ENCODE measurements at places on chromosomes 1 and 21.
A peak's percentile ranks its signal among the peaks of the same experiment; 100 is the strongest.

GRCh38 chr21:45970674-45971615, 10.6 kb upstream of the COL6A1 start:
- peak; percentile 8 for DNase-seq

- no peak for DNase-seq
Observed at GRCh38 chr1:200319148-200319547, 90.7 kb downstream of the ZNF281 start.

DNA sequence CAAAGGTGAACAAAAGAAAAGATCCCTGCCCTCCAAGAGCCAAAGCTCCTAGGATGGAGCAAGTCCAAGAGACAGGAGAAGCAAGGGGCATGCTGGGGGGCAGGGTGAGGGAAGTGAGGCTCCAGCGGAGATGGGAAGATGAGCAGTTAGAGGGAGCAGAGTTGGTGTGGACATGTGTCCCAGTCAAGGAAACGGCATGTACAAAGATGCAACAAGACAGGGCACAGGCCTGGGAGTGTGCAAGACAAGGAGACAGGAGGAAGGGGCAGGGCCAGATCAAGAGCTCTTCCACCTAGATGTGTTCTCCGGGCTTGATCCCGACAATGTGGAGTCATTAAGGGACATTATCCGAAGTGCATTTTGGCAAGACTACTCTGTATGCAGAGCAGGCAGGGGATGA, 82.1 kb downstream of the CAPZB start:
- no peak for DNase-seq

DNA sequence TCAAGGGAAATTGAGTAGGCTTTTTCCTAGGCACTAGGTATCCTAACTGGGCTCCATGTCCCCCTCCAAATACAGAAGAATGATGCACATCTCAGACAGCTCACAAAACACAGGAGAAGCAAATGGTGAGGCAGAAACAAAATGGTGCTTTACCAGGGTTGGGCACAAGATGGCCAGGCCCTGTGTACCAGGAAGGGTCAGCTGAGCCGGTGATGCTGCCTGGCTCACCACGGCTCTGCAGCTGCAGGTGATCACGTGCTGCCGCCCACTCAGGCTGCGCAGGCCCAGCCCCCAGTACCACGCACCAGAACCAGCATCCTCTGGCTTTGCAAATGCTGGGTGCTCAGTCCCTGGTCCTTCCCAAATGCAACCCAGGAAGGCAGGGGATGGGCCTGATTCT, 993 bp upstream of the DSCAM start:
- no peak for DNase-seq

DNA sequence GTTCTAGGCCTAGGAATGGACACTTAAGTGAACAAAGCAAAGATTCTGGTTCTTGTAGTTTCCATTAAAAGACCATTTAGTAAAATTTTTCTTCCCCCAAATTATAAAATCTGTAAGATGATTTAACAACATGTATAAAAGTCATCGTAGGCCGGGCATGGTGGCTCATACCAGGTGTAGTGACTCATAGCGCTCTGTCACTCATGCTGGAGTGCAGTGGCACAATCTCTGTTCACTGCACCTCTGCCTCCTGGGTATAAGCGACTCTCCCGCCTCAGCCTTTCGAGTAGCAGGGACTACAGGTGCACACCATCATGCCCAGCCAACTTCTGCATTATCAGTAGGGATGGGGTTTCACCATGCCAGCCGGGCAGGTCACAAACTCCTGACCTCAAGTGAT, 9.1 kb downstream of the ASPM start:
- DNase-seq, result no peak

DNA sequence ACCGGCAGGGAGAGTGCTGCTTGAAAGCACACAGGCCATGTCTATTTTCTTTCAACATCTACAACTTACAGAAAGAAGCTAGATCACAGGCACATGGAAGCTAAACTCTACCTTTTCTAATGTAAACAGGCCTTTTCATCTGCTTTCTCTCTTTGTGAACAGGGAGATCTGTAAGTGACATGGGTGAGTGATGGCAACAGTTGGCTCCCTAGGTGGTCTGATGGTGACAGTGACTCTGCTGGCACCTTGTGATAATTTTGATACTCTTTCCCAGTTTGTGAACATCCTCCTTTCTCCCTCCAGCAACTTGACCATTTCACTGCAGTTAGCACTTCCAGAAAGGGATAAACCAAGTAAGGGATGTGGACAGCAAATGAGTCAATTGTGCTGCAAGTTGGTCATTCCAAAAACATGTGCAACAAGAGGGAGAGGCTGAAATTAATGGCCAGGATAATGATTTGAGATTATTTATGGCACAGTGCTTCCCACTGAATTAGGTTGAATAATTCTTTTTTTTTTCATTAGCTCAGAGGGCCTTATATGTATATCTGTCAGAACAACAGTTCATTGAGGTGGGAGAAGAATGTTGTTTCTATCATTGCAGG, 89.5 kb downstream of the XCL2 start:
- DNase-seq, result no peak

DNA sequence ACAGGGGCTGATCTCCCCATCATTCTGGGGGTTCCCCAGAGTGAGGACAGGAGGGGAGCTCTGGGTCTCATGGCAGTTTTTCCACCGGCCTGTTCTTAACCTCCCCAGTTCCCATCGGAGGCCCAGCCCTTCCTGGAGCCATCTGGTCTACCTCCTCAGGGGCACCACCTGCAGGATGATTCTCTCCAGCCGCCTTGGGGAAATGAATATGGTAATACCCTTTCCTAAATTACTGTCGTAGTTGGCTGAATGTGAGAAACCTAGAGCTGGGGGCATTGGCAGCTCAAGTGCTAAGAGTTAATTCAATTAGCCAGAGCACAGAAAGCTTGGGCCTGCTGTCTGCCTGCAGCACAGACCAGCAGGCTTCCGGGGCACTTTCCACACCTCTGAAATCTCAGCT, 64.9 kb downstream of the TAS1R2 start:
- DNase-seq, result no peak

DNA sequence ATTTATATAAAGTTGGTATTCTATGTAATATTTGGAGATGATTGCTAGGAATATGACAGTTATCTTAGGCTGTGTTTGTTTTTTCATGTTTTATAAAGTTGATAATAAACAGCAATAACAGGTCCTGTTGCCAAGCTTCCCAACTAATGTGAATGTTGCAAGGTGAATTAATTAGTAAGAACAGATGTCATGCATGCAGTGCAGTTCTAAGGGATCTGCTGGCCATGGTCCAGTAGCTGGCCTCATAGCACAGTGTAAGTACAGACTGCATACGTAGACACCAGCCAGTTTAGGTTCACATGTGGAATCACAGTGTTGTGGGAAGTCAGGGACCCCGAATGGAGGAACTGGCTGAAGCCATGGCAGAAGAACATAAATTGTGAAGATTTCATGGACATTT, 478.2 kb downstream of the NEGR1 start:
- no peak for DNase-seq

DNA sequence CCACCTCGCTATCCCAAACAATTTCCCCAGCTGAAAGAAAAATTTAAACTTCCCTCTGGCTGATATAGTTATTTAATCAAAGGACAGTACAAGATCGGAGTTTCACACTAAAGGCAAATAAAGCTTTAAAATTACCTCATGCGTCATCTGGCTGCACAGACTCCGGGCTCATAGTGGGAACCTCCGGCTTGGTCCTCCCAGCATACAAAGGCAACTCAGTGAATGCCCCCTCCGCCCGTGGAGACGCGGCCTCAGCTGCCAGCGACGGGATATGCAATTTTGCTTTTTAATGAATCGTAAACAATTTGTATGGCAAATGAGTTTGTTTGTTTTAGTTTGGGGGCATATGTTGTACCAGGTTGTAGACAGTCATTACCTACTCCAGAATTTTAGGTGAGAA, 214.6 kb upstream of the NFIA start:
- DNase-seq, result no peak

- DNase-seq, result no peak
Observed at GRCh38 chr1:151891512-151891911, 17.8 kb downstream of the THEM4 start.

- no peak for DNase-seq
Observed at GRCh38 chr1:204523605-204524215, 7.5 kb downstream of the MDM4 start.

DNA sequence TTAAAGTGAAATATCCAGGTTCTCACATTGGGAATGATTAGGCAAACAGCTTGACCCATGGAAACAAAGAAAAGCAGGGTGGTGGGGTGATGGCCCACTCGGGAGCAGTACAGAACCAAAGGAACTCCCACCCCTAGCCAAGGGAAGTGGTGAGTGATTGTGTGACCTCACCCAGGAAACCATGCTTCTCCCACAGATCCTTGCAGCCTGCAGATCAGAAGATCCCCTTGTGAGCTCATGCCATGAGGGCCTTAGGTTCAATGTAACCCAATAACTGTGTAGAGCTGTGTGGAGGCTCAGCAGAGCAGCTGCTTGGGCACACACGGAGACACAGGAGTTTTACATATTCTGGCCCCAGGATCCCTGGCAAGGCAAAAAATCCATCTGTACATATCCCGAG, 311.8 kb upstream of the DPYD start:
- DNase-seq, result no peak

DNA sequence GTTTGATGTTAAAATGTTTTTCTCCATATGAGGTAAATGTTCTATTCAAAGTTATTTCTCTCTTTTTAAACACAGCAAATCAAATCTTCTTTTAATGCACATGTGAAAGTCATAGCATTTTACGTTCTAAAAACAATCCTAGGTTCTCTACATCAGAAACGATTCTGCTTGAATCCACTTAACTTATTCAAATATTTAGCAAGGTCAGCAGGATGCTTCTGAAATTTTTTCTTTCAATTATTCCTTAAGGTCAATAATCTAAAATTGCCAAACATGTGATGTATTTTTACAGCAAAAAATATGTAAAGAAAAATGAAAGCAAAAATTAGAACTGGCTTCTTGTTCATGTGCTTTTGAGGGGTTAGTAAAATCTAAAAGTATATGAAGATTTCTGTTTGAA, 106.7 kb downstream of the TM2D1 start:
- DNase-seq, result no peak

GRCh38 chr21:15624646-15625045, 105.1 kb upstream of the USP25 start:
- no peak for DNase-seq

- DNase-seq, result no peak
Observed at GRCh38 chr1:167922023-167922422, 8.1 kb upstream of the ADCY10 start.

DNA sequence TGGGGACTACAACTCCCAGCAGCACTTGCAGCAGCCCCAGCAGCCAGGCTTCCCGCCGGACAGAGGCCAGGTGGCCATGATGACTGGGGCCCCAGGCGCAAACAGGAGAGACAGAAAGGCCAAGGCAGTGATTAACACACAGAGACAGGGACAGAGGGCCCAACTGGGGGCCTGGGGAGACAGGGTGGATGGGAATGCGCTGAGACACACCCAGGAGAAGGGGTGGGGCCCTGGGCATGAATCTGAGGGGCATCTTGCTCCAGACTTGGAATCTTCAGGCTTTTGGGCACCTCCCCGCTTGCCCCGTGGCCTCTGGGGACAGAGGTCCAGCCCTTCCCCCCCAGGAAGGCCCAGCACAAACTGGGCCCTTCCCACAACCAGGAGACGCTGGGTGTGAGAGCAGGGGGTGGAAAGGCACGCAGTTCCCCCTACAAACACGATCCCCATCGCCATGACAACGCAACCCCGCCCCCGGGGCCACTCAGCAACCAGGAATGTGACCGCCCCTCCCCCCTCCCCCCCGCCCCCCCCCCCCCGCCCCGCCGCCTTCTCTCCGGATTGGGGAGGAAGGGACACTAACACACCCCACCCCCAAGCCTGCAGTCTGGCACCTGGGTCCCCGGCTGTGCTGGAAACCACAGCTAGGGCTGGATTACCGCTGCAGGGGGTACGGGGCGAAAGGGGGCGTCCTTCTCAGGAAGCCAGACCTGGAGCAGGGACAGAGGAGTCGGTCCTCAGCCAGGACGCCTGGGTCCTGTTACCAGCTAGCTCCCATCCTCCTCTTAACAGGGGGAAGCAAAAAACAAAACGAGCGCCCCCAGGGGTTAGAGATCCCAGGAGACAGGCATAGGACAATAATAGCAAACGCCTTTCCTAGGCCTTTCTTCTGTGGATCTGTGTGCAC, 4.5 kb downstream of the HDGF start:
- peak; percentile 41 for DNase-seq

DNA sequence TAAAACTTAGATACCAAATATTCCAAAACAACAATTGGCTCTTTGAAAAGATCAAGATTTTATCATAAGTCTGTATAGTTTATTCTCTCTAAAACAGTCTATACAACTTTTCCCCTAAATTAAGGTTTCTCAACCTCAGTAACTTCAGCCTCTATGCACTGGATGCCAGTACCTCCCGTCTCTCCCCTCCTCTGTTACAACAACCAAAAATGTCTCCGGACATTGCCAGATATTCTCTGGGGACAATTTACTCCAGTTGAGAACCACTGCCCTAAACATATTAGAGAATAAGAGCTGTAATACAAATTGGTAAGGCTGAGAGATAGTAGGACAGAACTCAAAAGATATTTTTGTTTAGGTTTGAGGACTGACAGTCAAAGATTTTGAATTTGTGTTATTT, 71.6 kb downstream of the TMEM200B start:
- no peak for DNase-seq

- no peak for DNase-seq
Observed at GRCh38 chr1:169107603-169108208, 1.2 kb downstream of the ATP1B1 start.

GRCh38 chr21:46477765-46478164, 19.1 kb downstream of the DIP2A start:
- no peak for DNase-seq

DNA sequence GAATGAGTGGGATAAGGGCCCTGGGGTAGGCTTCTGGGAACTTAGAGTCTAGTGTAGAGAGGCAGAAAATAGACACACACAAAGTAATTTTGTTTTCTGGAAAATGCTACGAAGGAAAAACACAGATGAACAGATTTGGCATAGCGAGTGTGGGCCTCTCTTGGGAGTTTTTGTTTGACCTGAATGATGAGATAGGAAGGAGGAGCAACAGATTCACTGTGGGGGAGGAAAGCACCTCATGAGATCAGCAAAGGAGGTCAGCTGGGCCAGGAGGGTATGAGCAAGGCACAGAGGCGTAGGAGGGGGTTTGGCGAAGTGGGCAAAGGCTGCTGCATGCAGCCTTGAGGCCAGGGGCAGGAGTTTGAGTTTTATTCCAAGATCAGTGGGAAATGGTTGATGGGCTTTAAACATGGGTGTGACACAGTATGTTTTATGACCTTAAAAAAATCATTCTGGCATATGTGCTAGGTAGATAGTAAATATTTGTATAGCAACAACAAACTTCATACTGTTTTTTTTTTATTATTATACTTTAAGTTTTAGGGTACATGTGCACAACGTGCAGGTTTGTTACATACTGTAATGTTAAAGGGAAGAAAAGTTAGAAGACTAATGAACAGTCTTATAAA, 57.9 kb downstream of the FGGY start:
- DNase-seq, result no peak

Measured in hematopoietic multipotent progenitor cell treated with erythropoietin and hydrocortisone succinate and interleukin-3 and kit ligand, for 15 days (in vitro differentiated cells).